Activated naive CD4-positive, alpha-beta T cell treated with Interleukin-2 at 50 U/mL for 16 hours (primary cell): ENCODE measurements at places on chromosomes 3 and 15.

GRCh38 chr3:134680796-134681521, 30.1 kb upstream of the KY start:
- DNase-seq, result no peak

DNA sequence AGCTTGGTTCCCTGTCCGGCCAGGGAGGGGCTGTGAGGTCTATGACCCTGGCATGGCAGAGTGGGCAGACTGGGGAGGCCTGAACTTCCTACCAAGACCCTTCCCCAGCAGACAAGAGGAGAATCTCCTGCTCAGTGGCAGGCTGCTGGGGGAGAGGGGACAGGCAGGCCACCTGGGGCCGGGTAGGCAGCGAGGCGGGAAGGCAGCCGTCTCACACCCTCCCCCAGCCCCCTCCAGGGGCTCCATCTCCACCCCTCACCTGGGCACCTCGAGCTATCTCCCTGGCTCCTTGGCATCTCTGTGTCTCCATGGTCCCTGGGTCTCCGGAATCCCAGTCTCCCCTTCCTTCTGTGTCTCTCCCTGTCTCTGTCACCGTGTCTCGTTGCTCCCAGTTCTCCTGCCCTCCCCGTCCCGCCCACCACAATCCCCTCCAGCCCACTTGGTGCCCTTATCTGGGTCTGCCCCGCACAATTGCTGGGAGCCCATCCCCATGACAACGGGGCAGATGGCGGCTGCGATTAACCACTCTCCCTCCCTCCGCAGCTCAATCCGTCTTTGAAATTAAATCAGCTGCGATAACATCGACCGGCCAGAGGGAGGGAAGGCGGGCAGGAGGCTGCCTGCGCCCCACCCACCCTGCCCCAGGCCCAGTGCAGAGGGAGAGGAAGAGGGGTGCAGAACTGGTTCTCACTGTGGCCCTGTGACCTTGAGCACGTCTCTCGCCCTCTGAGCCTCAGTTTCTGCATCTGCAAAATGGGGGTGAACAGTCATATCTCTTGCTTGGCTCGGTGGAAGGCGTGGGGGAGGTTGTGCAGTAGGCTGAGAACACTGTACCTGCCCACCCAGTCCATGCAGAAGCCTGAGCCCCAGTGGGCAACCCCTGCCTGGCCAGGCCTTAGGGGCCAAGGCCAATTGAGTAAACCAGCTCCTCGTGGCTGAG, 9.6 kb downstream of the DNAJB8 start:
- DNase-seq, result no peak

DNA sequence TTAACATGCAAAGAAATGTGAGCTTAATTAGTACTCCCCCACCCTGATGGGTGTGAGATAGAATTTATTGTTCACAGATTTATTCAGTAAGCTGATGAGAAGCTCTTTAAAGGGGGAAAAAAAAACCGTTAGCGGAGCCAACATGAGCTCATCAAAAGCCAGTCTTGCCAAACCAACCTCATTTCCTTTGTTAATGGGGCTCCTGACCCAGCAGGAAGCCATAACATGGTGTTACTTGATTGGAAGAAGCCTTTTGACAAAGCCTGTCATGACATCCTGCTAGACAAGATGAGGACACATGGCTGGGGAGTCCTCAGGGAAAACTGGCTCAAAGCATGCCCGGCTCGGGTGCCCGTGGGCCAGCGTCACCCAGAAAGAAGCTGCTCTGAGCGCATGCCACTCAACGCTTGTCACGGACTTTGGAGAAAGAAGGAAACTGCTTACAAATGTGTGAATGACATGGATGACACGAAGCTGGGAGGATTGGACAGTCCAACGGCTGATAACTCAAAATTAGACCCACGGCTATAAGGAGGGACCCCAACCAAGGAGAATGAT, 64.6 kb downstream of the SLCO2A1 start:
- DNase-seq, result no peak

GRCh38 chr3:177371888-177372287, 174.6 kb upstream of the TBL1XR1 start:
- DNase-seq, result no peak

- DNase-seq, result no peak
These were observed 272.5 kb downstream of the ZBTB20 start for GRCh38 chr3:114874522-114874971.

GRCh38 chr15:82314769-82315518, 34.3 kb downstream of the GOLGA6L10 start:
- no peak for DNase-seq

- no peak for DNase-seq
These were observed 13.0 kb downstream of the ZBED2 start for GRCh38 chr3:111582120-111582474.

- no peak for DNase-seq
These were observed 40.9 kb downstream of the RORA start for GRCh38 chr15:61188168-61188567.

- DNase-seq, result no peak
These were observed 37.8 kb downstream of the CCNL1 start for GRCh38 chr3:157122116-157122515.

DNA sequence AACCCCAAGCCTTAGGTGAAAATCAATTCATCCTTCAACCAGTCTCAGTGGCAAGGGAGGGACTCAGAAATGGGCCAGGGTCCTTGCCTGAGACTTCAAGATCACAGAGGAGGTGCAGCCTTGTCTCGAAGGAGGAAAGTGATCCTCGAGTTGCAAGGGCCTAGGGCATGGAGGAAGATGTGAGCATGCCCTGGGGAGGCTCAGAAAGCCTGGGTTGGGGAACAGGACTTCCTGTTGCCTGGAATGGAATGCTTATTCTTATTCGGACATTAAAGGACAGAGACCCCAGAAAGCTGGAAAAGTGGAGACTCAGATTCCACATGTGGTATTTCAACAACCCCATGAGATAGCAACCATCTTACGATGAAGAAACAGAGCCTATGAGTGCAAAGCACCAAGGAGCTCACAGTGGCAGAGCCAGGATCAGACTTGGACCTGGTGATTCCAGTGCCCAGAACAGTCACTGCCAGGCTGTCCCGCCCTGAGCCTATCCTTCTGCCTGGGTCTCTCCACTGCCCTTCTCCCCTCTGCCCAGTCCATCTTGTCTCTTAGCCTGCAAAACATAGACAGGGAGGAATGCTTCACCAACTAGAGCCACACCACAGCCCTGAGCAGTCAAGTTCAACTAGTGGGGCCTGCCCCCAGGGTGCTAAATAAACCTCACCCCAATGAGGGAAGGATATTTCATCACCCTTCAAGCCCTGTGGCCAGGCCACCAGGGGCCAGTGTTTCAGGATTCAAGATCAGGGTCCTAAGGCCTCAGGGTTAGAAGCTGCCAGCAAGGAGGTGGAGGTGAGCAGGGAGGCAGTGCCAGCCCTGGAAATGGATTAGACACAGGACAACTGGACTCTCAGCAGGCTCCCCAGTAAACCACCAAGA, 21.9 kb downstream of the DAPK2 start:
- no peak for DNase-seq

- no peak for DNase-seq
These were observed 49.4 kb downstream of the CLASP2 start for GRCh38 chr3:33668618-33669017.

- DNase-seq, result peak; percentile 86
These were observed 111.0 kb upstream of the KLF13 start for GRCh38 chr15:31215490-31216214.

DNA sequence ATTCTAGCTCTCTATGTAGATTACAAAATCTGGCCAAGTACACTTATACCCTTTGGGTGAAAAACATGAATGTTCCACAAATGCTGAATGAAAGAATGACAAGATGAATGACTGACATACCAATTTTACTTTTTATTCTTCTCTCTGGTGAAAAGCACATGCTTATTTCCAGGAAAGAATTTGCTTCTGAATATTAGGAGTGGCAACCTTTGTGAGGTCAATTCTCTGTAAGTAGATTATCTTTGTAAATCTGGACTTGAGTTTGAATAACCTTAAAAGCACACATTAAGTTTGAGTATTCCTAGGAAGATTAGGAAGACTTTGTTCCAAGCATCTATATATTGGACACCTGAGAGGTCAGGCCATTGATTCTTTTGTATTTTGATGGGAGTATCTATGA, 78.1 kb upstream of the P2RY1 start:
- DNase-seq, result no peak

- no peak for DNase-seq
These were observed 355.4 kb downstream of the FGF12 start for GRCh38 chr3:192371870-192372400.

DNA sequence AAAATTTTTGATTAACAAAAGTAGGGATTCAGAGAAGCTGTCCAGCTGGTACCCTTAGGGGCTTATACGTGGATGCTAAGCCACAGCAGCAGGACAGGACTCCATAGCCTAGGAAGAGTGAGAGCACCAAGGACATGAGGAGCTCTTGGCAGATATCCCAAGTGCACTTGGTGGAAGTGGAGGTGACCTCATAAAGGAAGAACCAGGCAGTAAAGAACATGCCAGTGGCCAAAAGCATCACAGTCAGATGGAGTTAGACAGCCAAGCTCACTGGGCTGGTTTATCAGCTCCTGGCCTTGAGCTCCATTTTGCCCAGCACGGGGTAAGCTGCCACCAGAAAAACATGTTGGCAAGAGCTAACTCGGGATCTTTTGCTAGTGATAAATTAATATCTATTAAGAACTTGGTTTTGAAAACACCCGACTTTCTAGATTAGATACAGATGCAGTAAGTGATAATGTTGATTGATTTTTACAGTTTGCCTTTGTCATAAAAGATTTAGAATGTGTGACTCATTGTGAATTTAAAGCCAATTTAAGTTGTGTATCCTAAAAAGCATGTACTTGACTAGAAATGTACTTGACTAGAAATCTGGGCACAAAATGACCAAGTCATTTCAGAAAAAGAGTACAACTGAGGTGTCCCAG, 108.0 kb downstream of the CMSS1 start:
- DNase-seq, result no peak

DNA sequence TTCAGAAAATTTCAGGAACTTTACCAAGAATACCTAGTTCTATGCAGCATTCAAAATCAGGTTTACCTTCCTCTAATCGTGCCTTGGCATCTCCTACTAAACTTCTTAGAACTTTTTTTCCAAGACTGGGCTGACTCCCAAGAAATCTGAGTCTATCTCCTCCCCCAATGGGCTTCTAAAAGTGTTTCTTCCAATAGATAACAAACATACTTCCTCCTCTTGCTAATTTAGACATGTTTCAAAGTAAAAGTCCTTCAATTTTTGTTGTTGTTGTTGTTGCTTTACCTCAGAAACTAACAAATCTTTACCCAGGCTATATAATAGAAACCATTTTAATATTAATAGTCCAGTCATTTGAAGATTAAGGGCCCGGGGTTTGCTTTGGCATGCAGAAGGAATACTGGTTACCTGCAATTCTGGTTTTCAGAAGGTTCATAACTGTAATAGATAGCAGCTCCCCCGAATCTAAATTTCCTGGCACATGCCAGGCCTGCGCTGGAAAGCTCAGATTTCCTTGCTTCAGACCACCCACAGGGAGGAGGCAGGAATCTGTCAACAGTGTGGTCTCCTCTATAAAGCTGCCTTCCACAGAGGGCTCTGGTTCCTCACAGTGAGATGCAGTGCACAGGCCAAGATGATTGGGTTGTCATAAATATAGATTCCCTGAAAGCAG, 188.7 kb downstream of the THRB start:
- no peak for DNase-seq

DNA sequence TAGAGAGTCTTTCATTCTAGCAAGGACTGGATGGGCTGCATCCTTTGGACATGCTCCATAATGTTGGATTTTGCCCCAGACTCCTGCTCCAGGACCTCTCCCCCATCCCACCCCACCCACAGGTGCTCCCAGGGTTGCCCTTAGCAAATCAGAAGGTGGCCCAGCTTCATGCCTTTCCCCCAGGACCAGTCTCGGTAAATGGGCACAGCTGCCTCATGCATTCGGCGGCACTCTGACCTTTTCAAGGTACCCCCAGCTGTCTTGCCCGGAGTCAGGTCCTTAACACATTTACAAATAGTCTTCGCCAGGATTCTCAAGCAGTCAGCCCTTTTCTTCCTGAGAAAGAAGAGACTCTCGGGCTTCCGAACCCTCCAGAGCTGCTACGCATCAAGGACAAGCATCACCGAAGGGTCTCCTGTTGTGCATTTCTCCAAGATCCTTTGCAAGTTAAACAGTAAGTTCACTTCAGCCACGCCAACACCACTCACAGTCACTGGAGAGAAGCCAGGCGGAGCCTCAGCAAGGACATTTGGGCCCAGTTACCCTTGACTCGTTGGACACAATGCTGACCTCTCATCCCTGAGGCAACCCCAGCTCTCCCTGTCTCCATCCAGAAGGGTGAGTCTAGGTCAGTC, 287.8 kb downstream of the FAM43A start:
- DNase-seq, result no peak

GRCh38 chr15:83682476-83683088, 28.7 kb downstream of the ADAMTSL3 start:
- DNase-seq, result no peak

DNA sequence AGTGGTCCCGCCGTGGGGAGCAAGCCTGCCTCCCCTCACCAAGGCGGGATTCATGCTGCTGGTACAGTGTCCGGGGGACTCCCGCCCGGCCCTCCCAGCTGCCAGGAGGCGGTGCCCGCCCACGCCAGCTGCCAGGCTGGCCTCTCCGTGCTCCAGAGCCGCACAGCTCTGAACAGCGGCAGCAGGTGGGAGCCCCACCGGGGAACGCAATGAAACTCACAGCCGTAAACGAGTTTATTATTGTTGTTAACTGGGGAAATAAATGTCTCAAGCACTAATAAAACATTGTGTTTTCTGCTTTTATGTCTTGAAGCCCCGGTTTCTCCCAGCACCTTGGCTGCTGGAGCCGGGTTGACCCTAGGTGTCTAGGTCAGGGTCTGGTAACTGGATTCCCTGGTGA, 317.7 kb upstream of the TLE3 start:
- no peak for DNase-seq

- no peak for DNase-seq
These were observed 880 bp upstream of the ARMC8 start for GRCh38 chr3:138186221-138186620.

DNA sequence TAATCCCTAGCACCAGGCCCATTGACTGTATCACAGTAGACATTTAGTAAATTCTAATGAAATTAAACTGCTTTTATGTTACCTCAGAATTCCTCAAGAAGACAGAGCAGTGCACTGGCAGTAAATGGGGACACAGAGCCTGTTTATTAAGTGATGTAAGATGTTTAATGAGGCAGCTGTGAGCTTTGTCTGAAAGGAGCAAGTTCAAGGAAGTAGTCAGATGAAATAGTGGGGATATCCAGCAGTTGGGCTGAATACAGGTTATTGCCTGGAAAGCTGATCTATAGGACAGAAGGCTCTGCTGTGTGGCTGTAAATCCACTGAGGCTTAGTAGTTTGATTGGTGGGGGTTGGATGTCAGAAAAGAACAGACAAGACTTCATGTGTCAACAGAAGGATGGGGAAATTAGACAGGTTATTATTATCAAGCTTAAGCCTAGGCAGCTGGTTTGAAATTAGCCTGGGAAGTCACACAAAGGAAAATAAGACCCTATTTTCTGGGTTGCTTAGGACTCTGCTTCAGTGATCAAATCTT, 62.2 kb downstream of the PFN2 start:
- DNase-seq, result no peak

DNA sequence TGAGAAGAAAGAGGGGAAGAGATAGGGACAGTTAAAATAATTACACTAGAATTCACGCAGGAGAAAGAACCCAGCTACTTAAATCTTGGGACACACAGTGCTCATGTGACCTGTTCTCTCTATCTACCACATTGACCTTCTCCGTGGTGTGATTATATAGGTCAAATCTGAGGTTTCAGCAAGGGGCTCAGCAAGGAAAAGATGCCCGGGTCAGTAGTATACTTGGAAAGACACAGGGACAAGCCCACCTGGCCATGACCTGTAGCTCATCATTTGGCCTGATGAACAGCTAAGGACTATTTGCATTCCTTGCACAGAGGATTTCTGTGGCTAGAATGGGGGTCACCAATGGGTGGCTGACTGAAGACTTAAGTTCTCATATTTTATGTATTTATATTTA, 71.9 kb downstream of the SSR3 start:
- no peak for DNase-seq
